ELF-1 (cell line): ENCODE measurements at places on chromosomes 12 and 14.
A peak's percentile ranks its signal among the peaks of the same experiment; 100 is the strongest.

DNA sequence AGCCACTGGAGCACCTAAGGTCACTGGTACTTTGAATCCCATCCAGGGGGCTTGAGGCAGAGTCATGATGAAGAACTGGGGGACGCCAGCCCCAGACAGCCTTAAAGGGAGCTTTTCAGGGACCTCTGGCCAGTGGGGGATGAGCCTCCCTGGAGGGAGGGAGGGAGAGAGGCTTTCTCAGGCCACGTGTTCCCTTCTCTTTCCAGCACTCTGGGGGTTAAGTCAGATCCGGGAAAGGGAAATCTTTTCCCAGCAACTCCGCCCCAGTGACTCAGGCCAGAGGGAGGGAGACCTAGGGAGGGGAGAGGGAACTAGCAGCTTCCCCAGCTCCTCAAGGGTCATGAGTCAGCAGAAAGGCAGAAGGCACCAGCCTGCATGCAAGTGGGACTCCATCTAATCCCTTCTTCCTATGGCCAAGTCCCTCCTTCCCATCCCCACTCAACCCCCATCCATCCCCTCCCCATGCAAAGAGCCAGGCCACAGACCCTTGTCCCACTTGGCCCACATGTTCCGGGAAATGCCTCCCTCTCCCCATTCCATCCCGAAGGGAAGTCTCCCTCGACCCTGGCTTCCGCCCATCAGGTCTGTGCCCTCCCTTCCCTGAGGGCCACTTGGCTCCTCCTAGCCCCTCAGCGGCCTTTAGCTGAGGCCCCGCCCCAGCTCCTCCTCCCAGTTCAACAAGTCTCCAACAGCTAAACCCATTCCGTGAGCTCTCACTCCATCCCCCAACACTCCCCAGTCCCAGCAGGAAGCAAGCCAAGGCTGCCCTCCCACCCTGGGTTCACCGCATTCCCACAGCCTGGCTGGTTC lies 5.6 kb downstream of the TNFRSF1A start:
- peak; percentile 98 for DNase-seq

DNA sequence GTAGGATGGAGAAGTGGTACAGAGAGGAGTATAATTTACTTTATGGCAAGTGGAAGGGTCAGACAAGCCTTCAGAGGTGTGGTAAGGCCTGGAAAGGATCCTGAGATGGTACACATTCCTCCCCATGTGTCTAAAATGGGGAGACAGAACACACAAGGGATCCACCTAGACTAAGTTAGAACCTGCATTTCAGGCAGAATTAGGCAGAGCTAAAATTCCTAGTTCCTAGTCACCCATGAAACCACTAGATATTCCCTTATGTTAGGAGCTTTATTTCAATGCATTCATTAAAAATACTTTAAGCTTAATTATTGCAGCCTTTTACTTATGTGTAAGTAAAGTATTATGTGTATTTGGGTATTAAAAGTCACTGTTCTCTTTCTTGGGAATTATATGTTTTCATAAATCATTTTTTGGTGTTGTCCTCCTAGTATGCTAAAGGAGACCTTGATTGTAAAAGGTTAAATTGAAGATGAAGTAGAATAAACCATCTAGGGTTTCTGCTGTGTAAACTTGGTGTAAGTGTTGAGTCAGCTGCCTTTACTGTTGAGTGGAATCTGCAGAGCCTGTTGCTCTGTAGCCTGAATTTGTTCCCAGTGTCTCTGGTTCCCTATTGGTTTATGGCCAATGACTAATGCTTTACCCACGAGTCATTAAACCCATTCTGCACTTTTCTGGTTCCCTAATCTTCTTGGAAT lies 423.2 kb downstream of the ATP23 start:
- DNase-seq = peak; percentile 36

DNA sequence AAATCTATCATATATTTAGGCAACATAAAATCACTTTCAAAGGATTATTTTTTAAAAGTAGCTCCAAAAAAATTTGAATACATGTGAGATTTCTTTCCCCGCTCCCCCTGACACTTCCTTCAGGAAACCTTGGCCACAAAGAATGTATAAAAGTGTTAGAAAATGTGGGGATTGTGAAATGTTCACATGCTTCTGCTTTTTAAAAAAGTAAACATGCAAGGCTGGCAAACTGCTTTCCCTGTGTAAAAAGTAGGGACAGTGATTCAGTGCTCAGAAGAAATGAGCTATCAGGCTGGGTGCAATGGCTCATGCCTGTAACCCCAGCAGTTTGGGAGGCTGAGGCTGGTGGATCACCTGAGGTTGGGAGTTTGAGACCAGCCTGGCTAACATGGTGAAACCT lies 26.6 kb downstream of the MBIP start:
- DNase-seq = no peak

GRCh38 chr12:111444314-111444924 lies 38.7 kb downstream of the SH2B3 start:
- DNase-seq = no peak

DNA sequence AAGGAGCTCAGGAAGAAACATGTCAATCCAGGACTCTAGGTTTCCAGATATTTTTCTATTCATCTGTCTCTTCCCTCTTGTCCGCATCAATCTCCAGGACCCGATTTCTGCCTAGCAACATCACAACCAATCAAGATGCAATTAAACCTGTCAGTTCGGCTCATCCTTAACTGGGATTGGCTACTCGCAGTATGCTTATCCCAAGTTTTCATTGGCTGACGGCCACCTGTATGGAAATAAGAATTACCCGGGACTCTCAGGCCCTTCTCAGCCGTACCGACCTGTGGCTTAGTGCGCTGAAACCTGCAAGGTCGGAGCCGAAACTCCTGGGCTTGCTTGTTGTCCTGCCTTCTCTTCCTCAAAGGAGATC lies 20.4 kb upstream of the ATP5MC2 start:
- DNase-seq = peak; percentile 89

GRCh38 chr12:52812749-52813148 lies 1.2 kb downstream of the KRT4 start:
- no peak for DNase-seq

DNA sequence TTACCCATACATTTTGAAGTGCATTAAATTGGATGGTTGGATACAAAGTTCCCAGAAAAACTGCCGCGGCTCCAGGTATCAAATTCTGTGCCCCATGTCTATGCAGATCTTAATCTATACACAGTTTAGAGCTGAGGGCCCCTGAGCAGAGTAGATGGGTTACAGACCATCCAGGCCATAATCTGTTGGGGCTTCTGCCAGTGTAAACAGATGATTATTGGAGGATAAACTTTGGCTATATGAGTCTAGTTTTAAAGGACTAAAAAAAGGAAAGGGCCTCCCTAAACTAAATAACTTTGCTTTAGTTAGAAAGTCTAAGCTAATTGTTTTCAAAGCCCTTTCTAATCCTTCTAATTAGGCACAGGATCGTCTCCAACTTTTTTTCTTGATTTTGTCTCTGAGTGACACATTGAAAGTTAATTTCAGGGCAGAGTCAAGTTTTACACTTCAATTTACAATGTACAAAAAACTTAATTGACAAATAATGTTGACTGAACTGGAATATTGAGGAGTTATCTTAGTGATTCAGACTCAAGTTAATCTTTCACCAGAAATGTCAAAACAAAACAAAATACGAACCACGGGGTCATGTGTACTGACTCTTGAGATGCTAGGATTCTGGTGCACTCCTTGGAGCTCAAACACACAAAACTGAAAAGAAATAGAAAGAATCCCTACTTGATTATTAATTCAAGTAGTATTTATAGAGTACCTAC lies 133.9 kb upstream of the SCAF11 start:
- no peak for DNase-seq

DNA sequence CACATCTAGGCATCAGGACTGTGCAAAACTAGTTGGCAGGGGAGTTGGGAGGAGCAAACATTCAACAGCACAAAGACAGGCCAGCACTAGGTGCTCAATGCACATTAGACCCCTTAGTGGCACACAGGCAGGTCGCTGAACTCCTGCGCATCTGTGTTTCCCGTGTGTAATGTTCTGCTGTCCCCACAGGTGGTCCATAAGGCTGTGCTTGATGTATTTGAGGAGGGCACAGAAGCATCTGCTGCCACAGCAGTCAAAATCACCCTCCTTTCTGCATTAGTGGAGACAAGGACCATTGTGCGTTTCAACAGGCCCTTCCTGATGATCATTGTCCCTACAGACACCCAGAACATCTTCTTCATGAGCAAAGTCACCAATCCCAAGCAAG lies 11.2 kb downstream of the SERPINA3 start:
- DNase-seq = no peak

GRCh38 chr12:32921397-32921796 lies 24.8 kb upstream of the PKP2 start:
- DNase-seq = no peak

- no peak for DNase-seq
These were observed 152.3 kb downstream of the MON2 start for GRCh38 chr12:62618930-62619329.

DNA sequence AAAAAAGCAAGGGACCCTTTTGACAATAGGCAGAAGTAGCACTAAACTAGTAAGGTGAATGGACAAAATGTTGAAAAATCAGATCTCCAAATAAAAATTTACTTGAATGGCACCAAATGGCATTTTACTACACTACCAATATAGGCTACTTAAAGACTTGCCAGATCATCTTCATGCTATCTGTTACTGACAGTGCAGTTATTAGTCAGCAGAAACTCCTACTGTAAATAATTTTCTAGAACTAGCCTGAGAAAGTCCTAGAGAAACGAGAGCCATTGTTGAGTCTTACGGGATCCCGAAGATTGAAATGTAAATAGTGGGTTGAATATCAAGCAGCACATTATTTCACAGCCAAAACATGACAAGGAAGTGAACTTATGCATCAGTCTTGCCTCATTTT lies 350.3 kb downstream of the SEC23A start:
- DNase-seq = no peak

DNA sequence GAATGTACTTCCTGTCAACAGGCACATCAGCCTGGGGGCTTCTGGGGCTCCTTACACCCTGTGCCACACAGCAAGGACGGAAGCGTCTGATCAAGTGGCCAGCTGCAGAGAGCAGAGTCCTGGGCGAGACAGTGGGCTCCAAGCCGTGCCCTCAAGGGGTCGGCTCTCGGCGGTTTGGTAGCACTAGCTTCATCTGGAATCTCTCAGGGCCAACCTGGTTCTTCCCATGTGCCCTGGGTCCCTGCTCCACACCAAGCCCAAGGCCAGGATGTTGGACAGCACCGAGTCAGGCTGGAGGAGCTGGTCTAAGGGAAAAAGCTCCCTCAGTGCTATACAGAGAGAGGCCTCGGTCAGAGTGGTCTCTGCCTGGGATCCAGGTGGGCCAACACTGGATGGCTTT lies 20.5 kb downstream of the DIO3 start:
- no peak for DNase-seq

GRCh38 chr12:118925407-118925806 lies 55.9 kb upstream of the SRRM4 start:
- no peak for DNase-seq

- DNase-seq = no peak
These were observed 338.8 kb downstream of the DPF3 start for GRCh38 chr14:72554994-72555608.

DNA sequence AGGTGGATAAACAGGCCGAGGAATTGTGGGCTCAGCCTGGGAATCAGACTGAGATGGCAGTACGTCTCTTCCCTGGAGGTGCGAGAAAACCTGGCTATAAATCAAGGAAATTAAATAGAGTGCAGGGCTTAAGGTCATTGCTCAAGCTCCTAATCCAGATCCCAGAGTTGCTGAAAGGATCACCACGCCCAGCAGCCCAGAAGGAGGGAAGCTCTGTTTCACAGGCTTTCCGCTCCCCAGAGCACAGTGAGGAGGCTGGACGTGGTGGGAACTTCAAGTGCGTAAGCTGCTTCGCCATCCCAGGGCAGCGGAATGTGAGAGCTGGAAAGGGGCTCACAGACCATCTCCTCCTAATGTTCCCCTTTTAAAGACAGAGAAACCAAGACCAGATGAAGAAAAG lies 651.6 kb upstream of the TBX3 start:
- peak; percentile 29 for DNase-seq

GRCh38 chr12:113315358-113315757 lies 19.6 kb downstream of the SLC8B1 start:
- no peak for DNase-seq

GRCh38 chr12:114682106-114682784 lies 1.7 kb downstream of the TBX3 start:
- DNase-seq = peak; percentile 58

DNA sequence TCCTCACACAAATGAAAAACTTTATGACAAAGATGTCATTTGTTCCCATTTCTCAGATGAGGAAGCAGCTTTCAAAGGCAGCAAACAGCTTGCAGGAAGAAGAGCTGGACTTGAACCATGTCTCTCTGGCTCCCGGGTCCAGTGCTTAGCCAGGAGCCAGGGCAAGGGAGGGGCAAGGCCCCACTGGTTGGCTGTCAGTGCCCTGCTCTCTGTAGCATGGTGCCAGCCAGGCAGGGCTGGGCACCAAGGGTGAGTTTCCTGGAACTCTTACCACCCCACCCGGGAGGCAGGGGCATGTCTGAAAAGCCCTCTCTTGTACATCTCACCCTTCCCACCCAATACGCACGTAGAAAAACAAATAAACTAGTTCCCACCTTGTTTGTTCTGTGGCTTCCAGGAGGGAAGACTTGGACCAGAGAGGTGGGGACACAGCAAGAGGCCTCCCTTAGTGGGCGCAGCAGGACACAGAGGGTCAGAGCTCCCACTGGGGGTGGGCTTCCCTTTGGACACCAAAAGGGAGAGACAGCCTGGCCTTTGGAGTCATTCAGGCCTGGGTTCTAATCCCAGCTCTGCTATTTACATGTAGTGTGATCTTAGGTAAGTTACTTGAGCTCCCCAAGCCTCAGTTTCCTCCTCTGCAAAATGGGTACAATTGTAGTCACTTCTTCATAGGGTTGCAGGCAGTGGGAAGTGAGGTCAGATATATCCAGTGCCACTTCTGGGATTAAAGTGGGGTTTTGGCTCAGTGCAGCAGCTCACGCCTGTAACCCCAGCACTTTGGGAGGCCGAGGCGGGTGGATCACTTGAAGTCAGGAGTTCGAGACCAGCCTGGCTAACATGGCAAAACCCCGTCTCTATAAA lies 17.2 kb downstream of the TRPV4 start:
- DNase-seq = no peak

- peak; percentile 9 for DNase-seq
These were observed 85.4 kb downstream of the PTCSC3 start for GRCh38 chr14:36091096-36091495.

- DNase-seq = no peak
These were observed 278.5 kb upstream of the PLEKHG7 start for GRCh38 chr12:92424338-92424737.

GRCh38 chr12:67807814-67808213 lies 159.3 kb downstream of the DYRK2 start:
- DNase-seq = no peak

DNA sequence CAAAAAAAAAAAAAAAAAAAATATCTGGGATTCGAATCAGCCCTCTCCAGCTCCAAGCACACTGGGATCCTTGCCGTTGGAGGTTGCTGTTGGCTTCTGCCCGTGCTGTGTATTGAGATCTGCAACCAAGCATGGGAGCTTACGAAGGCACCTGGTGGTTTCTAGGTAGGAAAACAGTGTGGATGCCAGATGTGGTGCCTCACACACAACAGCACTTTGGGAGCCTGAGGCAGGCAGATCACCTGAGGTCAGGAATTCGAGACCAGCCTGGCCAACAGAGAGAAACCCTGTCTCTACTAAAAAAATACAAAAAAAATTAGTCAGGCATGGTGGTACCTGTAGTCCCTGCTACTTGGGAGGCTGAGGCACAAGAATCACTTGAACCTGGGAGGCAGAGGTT lies 47.4 kb downstream of the ATF7 start:
- peak; percentile 21 for DNase-seq

GRCh38 chr12:23055004-23055403 lies 430.0 kb downstream of the ETNK1 start:
- DNase-seq = peak; percentile 65
